ENCODE measurements at places on chromosomes 5 and 9.
A peak's percentile ranks its signal among the peaks of the same experiment; 100 is the strongest.

DNA sequence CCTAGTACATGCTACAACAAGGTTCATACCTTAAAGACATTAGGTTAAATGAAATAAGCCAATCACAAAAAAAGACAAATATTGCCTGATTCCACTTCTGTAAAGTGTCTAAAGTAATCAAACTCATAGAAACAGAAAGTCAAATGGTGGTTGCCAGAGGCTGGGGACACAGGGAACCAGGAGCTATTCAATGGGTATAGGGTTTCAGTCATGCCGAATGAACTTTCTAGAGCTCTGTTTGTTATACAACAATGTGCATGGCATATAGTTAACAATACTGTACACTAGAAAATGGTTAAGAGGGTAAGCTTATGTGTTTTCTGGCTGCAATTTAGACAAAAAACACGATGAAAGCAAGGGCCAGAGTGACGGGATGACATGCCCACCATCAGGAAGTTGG, 70.8 kb upstream of the EGFLAM start:
- DNase-seq: no peak

GRCh38 chr9:69273161-69273560, 51.9 kb upstream of the ENTREP1 start:
- DNase-seq: no peak

DNA sequence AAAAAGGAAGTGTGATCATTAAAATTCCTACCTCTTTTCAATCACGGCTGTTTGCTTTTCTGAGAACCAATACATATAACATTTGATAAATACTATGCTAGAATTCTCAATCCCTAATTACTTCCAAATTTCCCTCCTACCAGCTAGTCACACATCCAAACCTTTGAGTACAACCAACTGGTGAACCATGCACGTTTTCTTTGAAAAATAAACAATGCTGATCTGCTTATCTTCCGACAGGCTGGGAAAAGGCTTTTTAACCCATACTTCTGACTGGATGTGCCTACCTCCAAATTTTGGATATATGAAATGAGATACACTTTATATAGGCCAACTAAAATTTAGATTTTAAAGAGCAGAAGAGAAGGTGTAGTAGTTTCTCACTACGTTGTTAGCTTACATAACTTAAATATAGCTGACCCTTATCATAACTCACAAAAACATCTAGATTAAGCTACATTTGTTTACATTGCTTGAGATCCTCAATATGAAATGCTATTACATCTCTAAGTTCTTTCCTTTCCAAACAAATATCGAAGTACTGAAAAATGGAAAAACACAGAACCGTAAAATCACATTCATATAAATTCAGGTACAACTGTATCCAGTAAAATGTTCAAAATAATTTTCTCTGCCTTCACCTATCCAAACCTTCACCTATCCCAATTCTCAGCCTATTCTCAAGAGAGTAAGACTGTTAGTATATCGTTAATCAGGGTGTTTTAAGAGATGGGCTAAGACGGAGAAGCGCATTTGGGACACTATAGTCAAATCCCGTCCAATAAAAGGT, 2.1 kb downstream of the NR3C1 start:
- DNase-seq: no peak

DNA sequence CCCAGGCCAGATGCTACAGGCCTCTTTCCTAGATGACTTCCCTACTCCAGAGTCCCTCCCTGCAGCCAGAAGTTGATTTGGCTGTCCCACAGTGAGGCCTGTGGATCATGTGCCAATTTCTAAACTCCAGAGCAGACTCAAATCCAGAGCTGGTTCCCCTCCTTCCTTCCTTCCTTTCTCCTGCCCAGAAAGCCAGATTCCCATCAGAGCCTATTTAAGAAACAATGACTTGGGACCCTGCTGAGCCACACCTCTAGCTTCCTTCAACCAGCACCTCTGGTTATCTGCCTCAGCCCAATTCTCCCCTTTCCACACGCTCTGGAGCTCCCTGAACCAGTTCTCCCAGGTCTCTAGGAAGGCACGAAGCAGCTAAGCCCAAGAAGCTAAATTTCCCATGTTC, 7.2 kb downstream of the FAM219A start:
- DNase-seq: no peak

DNA sequence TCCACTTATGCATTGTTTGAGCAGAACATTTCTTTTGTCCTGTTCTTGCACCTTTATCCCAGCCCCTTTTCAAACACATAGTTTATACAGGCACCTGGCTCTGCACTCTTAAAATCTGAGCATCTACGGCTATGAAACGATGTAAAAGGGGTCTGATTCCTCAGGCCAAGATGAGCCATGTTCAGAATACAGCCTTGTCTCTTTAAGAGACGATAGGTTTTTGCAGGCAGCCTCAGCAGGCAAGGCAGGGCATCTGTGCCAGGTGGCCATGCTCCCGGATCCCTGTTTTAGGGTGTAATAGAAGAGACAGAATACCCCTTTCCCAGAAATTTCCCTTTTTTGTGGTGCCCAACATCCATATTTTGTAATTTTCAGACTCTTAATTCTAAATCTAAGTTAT, 89.1 kb upstream of the NFIB start:
- no peak for DNase-seq

GRCh38 chr9:16445141-16445920, 425.1 kb downstream of the BNC2 start:
- no peak for DNase-seq

- peak; percentile 66 for DNase-seq
Measured at GRCh38 chr9:110116543-110116885, 91.4 kb downstream of the C9orf152 start.

DNA sequence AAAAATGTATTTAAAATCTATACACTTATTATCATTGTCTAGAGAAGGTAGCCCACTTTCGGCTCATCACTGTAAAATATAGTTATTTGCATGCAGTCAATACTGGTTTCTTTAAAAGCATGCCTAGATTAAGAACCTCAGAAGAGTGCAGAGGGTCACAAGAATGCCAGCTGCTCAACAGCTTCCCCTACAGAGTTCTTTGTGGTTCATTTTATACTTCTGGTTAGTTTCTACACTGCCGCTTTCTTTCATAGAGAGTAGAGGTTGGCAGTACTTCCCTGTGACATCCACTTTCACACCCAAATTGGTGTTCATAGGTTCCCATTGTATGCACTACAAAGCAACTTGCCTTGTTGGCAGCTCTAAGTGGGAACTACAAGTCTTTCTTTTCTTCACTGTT, 137.3 kb downstream of the KIAA0825 start:
- DNase-seq: peak; percentile 93

Measured in MV-4-11 (cell line).